ENCODE measurements at places on chromosomes 6 and 20. TPM values are rescaled to one million over a fixed set of nuclear protein-coding genes. Genes with fewer than 3 reads are reported as not detected.

- DNase-seq, result peak; percentile 5
Measured at GRCh38 chr6:82144852-82145340, 102.6 kb downstream of the IBTK start.

The CAGE1 gene
- 0.08 TPM for total RNA-seq

DNA sequence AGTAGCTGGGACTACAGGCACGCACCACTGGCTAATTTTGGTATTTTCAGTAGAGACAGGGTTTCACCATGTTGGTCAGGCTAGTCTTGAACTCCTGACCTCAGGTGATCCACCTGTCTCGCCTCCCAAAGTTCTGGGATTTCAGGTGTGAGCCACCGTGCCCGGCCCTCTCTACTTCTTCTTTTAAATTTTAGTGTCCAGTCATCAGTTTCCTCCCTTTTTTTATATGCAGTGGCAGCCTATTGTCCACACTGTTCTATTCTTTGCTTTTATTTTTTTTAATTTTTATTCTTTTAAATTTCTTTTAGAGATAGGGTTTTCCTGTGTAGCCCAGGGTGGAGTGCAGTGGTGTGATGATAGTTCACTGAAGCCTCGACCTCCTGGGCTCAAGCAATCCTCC, 12.3 kb downstream of the EFCAB8 start:
- no peak for DNase-seq

- no peak for DNase-seq
Measured at GRCh38 chr6:37587866-37588734, 88.4 kb upstream of the CCDC167 start.

The SDCBP2 gene
- total RNA-seq, result 489 TPM

The BMP6 gene
- total RNA-seq, result 2.1 TPM

GRCh38 chr20:23374441-23374840, 12.5 kb downstream of the GZF1 start:
- DNase-seq, result no peak

The C6orf163 gene
- 3.7 TPM for total RNA-seq

GRCh38 chr6:149755300-149756260, 6.0 kb downstream of the PCMT1 start:
- no peak for DNase-seq

The TMEM217 gene
- total RNA-seq, result 4.0 TPM
